ENCODE measurements at places on chromosomes 7 and 10. TPM values are rescaled to one million over a fixed set of nuclear protein-coding genes. Genes with fewer than 3 reads are reported as not detected.

Gene MBL2
- total RNA-seq: not detected

Gene TECPR1
- total RNA-seq: 33.8 TPM

Gene SUV39H2
- 9.2 TPM for total RNA-seq

Gene NPSR1
- not detected for total RNA-seq

Gene ADCYAP1R1
- total RNA-seq: not detected

DNA sequence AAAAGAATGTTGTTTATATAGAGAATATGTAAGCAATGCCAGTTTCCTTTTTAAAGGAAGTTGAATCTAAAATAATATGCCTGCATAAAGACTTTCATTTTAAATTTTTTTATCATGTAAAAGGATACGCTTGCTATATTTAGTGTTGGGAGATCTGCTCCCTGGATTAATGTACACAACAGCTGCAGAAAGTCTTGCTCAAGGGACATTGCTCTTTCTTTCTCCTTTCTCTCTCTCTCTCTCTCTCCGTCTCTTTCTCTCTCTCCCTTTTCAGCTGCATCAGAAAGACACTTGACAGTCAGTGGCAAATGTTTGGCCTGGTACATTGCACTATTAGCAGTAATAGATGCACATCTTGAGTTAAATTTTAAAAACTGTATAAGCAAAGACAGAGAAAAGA lies 739 bp downstream of the MYPN start:
- H3K36me3 ChIP-seq: no peaks in the 10 kb centered on the region
- H3K4me3 ChIP-seq: peak overlapping the region; percentile 1
- H3K4me1 ChIP-seq: peaks cover 36% of the 10 kb centered on the region
- no peaks in the 10 kb centered on the region for H3K27me3 ChIP-seq

DNA sequence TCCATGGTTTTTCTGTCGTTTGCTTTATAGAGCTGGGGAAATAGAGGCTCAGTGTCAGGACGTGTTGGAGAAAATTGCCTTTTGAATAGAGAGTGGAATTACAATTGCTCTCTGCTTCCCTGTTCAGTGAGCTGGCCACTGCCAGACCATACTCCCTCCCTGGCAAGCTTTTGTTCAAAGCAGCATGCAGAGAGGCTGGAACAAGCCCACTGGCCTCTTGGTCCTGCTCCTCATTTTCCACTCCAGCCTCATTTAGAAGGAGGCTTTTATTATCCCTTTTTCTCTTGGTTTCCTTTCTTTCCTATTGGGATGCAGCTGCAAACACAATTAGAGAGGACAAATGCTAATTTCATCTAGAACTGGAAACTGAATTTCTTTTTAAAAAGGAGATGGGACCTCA lies 302.2 kb upstream of the PODXL start:
- H3K27me3 ChIP-seq: peaks cover 22% of the 10 kb centered on the region
- H3K36me3 ChIP-seq: no peaks in the 10 kb centered on the region
- H3K27ac ChIP-seq: no peak overlapping the region
- peaks cover 21% of the 10 kb centered on the region for H3K4me1 ChIP-seq

- no peak overlapping the region for H3K4me3 ChIP-seq
- no peak for DNase-seq
- peaks cover 12% of the 10 kb centered on the region for H3K4me1 ChIP-seq
- H3K36me3 ChIP-seq: no peaks in the 10 kb centered on the region
- H3K27ac ChIP-seq: no peak overlapping the region
Observed at GRCh38 chr10:116752969-116753665, 10.8 kb upstream of the HSPA12A start.

DNA sequence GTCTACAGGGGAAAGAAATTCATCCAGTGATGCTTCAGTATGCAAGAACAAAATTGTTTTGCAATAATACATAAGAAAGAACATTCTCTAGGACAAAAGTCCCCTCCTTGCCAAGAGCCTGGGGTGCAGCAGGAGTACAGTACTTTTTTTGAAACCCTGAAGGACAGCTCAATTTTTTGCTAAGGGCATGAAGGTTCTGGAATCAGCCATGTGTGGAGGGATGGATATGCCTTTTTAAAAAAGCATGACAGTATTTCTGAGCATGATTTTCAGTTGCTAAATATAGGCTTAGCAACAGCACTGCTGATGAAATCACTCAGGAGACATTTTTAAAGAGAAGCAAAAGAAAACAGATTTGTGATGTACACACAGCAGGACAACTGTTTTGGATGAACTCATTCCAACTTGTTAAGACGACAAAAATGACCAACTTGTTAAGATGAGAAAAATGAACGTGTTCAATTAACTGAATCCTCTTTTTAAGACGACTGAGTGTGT lies 39.3 kb downstream of the HBP1 start:
- no peak for DNase-seq
- peaks cover 35% of the 10 kb centered on the region for H3K4me1 ChIP-seq
- no peaks in the 10 kb centered on the region for H3K27me3 ChIP-seq
- peaks cover 21% of the 10 kb centered on the region for H3K36me3 ChIP-seq
- H3K4me3 ChIP-seq: peak overlapping the region; percentile 27
- peak overlapping the region; percentile 97 for H3K27ac ChIP-seq

DNA sequence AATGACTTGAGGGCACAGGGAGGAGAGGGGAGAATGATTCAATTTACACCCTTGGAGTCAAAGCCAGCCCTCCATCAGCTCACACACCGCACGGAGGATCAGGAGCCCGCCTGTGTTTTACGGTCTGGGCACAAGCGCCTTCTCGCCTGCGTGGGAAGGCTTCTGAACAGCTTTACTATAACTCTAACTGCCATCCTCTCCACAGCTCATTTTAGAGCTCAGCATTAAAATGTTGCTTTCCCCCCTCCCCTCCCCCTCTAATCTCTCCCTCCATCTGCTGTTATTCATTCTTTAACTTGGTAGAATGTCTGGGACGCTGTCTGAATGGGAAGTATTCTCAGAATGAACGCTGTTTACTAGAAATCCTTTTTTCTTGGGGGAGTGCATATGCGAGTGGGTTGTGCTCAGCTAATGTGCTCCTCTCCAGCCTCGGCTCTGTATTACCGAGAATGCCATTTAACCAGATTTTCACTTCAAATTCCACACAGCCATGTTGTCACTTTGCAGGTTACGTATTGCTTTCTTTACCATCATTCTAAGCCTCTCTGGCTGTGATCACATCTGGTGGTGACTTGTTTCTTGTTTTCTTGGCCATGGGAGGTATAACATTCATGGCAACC lies 140.1 kb downstream of the GFRA1 start:
- H3K27me3 ChIP-seq: no peaks in the 10 kb centered on the region
- no peak overlapping the region for H3K4me3 ChIP-seq
- H3K27ac ChIP-seq: no peak overlapping the region
- DNase-seq: no peak

Measured in chondrocyte (in vitro differentiated cells).